ENCODE measurements at places on chromosomes 5 and 9.

DNA sequence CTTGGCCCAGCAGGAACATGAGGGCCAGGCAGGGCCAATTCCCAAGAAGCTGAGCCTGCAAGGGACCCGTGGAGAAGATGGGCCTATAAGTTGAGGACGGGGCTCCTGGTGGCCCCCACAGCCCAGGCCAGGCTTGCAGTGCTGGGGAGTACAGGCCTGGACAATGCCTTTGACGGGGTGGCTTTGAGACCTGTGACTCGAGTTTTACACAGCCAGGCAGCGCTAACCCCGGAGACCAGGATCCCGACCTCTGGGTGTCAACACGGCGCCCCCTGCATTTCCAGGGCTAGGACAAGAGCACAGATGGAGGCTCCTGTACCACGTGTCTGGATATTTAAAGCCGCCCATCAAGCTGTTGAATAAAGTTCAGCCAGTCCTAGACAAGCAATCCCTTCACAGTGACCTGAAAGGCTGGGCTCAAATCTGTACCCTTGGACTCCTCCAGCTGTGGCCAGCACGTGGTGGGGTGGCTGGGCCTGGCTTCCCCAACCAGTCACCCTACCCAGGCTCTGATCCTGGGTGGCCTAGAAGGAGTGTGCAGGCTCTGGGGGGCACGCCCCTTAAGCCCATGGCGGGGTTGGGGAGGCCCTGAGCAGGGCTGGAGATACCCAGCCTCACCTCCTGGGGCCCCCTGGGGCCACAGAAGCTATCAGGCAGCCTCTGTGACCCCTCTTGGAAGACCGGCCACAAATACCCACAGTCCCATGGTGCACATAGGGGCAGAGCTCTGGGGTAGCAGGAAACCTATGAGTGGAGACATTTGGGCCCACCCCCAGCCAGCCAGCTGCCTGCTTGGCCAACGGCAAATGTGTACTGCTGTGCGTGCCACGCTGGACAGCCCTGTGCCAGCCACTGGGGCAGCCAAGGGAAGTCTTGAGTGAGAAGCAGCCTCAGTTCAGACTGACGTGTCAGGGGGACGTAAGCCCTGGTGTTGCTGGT, 88.7 kb downstream of the NTNG2 start:
- DNase-seq: no peak

- no peak for DNase-seq
Observed at GRCh38 chr5:150397782-150398721, 14.7 kb downstream of the CD74 start.

GRCh38 chr5:113103330-113103729, 126.7 kb downstream of the DCP2 start:
- no peak for DNase-seq

- no peak for DNase-seq
Observed at GRCh38 chr5:102753889-102754766, 977 bp upstream of the PAM start.

GRCh38 chr9:26779062-26779461, 113.5 kb downstream of the CAAP1 start:
- no peak for DNase-seq

DNA sequence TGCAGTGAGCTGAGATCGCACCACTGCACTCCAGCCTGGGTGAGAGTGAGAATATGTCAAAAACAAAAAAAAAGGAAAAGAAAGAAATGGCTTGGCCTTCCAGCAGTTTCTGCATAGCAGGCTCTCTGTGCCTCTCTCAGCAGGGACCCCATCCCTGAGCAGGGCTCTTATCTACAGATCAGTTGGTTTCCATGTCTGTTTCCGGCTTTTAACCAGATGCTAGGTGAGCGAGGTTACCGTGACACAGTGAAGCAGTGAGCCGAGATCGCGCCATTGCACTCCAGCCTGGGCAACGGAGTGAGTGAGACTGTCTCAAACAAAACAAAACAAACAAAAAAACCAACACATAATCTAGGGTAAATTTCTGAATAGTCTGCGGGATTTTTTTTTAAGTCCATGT, 51.4 kb downstream of the COL5A1 start:
- DNase-seq: no peak

GRCh38 chr5:97141031-97141430, 1.4 kb downstream of the LIX1 start:
- DNase-seq: no peak

GRCh38 chr5:27377626-27378025, 339.2 kb upstream of the CDH9 start:
- no peak for DNase-seq

GRCh38 chr9:114538241-114538640, 33.0 kb upstream of the WHRN start:
- no peak for DNase-seq

DNA sequence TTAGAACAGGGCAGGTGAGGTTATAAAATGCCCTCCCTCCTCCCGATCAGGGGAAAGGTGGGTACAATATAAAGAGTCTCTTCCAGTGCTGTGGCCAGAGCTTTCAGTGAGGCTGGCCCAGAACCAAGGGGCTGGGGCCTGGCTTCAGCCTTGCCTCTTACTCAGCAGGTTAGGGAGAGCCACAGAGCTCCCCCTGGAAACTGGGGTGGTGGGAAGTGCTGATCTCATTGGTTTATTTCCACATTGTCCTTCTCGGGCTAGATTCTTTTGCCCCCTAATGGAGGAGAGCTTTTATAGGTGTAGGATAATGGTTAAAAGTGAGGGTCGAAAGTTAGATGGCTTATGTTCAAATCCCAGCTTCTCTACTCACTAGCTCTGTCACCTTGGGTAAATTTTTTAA, 186.7 kb upstream of the TBC1D2 start:
- no peak for DNase-seq
